Spinal cord (tissue), 10 donors: ENCODE measurements at places on chromosomes 3 and 15. TPM values are rescaled to one million over a fixed set of nuclear protein-coding genes. Genes with fewer than 3 reads are reported as not detected.

- no peak for DNase-seq
Observed at GRCh38 chr15:70339571-70340493, 242.1 kb upstream of the TLE3 start.

DNA sequence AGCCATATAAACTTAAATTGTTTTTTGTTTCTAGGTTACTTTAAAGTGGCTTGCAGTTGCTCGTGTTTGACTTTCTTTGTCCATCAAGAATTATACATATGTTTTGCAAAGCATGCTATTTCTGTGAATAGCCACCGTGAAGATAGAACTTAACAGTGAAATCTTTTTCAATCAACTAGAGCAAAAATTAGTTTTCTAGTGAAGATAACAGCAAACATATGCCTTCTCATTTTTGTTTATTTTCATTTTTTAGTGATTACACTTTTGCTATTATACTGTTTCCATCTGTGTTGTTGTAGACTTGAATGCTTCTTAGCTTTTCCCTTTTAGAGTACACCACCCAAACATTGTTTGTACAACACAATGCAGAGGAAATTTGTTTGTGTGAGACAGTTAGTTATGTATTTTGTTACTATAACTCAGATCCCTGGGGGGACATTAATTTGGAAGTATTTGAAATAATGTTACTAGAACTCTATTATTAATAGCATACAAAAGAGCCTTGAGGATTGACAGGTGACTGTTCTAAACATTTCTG, 62.8 kb downstream of the CRYBG3 start:
- no peak for DNase-seq

- DNase-seq, result no peak
Observed at GRCh38 chr3:105691633-105692032, 177.2 kb downstream of the CBLB start.

- peak; percentile 97 for DNase-seq
Observed at GRCh38 chr3:71955240-71956068, 170.5 kb upstream of the PROK2 start.

DNA sequence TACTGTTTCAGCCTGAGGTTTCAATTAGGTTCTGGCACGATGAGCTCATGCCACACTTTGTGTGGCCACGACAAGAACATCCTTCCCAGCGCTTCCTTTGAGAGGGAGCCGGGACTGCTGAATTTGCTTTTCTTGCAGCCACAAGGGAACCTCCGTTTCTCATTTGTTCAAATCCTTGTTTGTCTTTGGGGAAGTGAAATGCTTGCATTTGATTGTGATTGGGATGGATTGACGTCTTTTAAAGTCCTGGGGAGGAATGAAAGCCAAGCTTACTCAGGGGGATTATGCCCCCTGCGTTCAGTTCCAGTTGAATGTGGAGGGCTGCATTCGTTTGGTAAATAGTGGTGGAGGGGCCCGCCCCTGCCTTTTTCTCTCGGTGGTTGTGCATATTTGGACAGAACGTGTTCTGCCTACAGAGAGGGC, 277.6 kb downstream of the THSD4 start:
- DNase-seq, result no peak

DNA sequence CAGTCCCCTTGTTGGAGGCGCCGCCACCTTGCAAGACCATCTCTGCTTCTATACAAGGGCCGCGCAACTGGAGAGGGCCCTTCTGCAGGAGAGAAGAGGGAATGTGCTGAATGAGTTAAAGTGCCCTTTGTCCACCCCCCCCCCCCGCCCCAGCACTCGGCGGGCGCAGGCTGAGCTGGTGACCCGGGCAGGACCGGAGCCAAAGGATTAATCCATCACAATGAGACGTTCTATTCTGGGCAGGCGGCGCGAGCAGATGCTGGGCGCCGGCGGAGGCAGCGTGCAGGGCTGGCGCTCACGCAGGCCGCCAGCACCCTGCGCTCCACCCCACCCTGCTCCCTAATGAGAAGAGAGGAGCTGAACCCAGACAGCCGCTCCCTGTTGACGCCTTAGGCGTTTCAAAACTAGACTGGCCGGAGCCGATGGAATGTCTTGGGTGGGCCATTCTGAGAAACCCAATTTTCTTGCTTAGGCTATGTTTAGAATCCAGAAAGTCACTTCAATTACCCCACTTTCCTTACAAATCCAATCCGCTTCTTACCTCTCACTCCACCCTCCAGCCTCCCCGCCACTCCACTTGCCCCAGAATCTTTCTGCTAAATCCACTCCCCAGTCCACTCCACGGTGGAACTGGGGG, 32.9 kb downstream of the GJD2 start:
- DNase-seq, result no peak

DNA sequence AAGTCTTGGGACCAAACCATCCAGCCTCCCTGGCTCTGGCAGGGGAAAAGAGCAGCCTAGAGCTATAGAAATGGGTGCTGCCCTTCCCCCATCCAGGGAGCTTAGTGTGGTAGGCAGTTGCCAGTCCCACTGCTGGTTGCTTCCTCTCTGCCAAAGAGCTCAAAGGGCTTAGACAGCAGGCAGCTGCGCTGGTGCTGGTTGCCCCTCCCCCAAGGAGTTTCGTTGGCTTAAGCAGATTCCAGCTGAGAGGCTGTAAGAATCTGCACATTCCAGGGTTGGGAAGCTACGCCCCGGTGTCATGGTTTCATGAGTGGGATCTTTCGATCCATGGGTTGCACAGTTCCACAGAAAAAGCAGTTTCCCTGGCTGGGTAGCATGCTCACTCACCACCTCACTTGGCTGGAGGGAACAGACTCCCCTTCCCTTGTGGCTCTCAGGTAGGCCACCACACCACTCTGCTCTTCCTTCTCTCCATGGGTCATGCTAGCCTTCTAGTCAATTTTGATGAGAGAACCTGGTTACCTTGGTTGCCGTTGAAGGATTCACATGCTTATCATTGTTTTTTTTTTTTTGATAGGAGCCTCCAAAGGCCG, 195.1 kb downstream of the EPHA6 start:
- no peak for DNase-seq

Gene EPHA3
- total RNA-seq, result 44.6 TPM

Gene TAGLN3
- 52.6 TPM for total RNA-seq

Gene GOLGA8J
- 0.40 TPM for total RNA-seq

Gene CCDC13
- 2.7 TPM for total RNA-seq

Gene PLOD2
- total RNA-seq, result 67.7 TPM
